ENCODE measurements at places on chromosomes 1 and 21.
A peak's percentile ranks its signal among the peaks of the same experiment; 100 is the strongest.

DNA sequence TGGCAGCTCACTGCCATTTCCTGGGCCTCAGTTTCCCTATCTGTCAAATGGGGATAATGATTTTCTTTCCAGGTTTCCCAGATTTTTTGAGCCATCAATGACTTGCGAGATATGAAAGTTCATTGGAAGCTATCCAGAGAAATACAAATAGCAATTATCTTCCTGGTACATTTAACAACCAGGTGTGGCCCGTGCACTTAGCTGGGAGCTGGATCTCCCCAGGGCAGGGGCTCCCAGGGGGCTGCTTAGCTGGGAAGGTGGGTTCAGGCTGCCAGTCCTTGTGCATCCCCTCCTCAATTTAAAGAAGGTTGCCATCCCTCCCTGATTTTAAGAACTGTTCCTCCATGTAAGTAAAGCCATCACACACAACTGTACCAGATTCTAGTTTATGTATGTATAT is 3.6 kb upstream of the TMEM54 start:
- no peak for DNase-seq

GRCh38 chr21:39029900-39030884 is 153.1 kb downstream of the PSMG1 start:
- DNase-seq = peak; percentile 74

DNA sequence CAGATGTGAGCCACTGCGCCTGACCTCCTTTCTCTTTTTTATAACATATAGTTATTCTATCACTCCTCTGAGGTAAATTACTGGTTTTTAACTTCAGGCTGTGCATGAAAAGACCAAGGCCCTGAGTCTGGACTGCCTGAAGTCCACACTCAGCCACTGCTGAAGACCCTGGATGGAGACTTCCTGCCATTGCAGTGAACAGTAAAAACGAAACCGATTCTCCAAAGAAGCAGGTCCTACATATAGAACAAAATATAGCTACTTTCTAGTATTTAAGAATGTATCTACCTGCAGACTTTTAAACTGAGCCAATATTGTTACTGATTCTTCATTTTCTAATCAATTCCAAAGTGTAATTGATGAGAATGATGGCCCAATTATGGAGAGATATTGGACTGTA is 232.8 kb downstream of the CHRM3 start:
- DNase-seq = no peak

- no peak for DNase-seq
Measured at GRCh38 chr1:68454534-68454933, 4.8 kb upstream of the RPE65 start.

DNA sequence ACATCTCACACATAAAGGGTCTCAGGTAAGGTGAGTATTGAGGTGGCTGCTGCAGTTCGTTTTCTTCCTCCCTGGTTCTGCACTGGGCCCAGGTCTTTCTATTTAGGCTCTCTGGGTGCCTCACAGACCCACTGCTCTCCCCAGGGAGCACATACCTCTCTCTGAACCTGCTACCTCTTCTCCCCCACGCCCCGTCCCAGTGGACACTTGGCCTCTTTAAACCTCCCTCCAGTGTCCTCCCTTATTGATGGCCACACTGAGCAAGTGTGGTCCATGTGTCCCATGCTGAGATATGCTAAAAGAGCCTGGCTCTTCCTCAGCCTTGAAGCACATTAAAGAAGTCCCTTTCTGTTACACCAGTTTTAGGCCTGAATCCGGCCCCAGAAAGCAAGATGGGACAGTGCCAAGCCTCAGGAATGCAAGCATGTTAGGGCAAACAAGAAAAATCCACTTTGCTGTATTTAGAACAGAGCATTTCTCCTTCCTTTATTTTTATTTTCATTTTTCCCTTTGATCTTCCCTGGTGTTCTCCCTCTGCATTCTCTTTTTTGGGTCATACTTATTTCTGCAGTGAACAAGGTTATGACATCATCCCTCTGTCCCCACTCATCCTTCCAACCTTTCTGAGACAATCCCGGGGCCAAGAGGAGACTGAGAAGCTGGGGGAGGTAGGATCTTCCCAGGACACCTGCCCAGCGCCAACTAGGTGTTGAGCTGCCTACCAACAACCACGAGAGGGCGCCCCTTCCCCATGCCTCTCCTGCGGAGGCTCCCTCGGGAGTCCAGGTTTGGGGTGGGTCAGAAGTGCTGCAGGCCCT is 5.0 kb upstream of the CHI3L2 start:
- DNase-seq = peak; percentile 67

GRCh38 chr1:58978096-58978495 is 194.2 kb upstream of the JUN start:
- no peak for DNase-seq

DNA sequence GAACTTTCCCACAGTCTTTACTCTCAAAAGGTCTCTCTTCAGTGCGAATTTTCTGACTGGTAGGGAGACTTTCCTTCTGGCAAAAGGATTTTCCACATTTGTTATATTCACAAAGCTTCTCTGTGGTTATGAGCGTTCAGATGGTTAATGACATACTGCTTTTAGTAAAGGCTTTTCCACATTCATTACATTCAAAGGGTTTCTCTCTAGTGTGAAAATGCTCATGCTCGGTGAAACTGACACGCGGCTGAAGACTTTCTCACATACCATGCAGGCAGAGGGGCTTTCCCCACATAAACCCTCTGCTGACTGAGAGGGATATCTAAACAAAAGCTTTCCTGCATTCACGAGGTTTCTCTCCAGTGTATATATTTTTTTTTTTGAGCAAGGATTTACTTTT is 9.9 kb upstream of the KLF18 start:
- no peak for DNase-seq

GRCh38 chr1:155973723-155974122 is 4.6 kb downstream of the ARHGEF2 start:
- no peak for DNase-seq

Data from SW480 (cell line).